ENCODE measurements at places on chromosomes 6 and 20.

GRCh38 chr6:121838842-121839241, 403.4 kb downstream of the GJA1 start:
- DNase-seq: peak; percentile 74

DNA sequence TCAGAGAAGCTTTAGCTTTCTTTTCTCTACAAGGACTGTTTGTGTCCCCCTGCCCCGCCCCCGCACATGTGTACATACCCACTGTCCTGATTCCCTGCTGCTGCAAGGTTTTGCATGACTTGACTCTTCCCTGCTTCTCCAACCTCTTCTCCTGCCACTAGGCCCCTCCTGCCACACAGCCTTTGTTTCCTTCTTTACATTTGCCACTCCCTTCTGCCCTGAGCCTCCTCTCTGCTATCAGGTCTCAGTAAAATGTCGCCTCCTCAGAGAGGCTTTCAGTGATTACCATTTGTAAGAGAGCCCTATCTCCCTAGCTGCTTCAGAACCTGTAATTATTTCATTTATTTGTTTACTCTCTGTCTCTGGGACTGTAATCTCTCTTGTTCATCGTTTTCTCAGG, 56.4 kb upstream of the VSTM2L start:
- no peak for DNase-seq

- DNase-seq: no peak
These were observed 643.2 kb upstream of the NOX3 start for GRCh38 chr6:156098839-156099238.

GRCh38 chr6:161268531-161269210, 5.2 kb downstream of the AGPAT4 start:
- no peak for DNase-seq

- no peak for DNase-seq
These were observed 840 bp downstream of the DEFB132 start for GRCh38 chr20:258269-258858.

DNA sequence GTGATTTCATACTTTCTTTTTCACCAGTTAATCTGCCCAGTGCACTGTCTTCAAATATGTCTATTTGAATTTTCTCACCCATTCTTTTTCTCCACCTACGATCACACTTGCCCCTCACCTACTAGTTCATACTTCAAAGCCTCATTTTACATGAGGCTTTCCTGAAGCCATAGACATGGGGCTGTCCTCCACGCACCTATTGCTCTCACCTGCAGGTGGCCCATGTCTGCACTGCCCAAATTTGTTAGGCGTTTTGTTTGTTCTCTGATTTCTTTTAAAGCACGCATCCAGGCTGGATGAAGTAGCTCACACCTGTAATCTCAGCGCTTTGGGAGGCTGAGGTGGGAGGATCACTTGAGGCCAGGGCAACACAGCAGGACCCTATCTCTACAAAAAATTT, 106.8 kb upstream of the RIPOR2 start:
- DNase-seq: no peak

DNA sequence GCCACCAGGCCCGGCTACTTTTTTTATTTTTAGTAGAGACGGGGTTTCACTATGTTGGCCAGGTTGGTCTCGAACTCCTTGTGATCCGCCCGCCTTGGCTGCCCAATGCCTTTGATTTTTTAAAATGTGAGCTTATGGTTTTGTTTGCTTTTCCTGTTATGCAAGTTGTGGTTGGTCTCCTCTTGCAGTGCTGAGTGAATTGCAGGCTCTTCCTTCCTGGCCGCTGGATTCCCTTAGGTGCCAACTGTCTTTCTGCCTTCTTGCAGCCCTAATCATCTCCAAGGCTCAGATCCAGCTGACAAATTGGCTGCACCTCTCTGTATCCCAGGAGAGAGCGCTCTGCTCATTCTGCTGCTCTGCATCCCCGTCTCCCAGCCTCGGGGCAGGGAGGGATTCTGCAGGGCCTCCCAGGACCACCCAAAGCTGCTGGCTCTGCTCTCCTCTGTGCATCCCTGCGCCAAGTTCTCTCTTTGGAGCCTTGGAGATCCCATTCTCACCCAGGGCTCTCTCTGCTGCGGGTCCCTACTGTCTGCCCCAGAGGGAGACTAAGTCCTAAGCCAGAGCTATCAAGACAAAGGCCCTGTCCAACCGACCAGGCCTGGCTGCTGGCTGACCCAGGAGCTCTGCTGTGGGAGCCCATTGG, 14.1 kb upstream of the EMILIN3 start:
- no peak for DNase-seq

GRCh38 chr6:3455147-3455568, 1.7 kb downstream of the SLC22A23 start:
- DNase-seq: no peak

- DNase-seq: peak; percentile 59
These were observed 19.5 kb downstream of the SYTL3 start for GRCh38 chr6:158669145-158670035.

DNA sequence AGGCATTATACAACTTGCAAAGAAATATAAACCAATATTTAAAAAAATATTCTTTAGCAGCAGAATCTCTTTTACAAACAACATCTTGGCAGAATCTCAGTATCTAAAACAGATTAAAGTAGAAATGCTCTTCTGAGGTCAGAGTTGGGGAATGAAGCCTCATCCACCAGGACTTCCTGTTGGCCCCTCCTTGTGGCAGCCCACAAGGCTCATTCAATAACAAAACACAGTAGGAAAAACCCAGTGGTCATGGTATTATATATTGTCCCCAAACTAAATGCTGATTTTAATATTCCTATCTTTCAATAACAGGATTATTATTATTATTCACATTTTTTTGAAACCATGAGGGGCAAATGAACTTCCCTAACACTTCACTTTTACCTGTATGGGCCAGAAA, 368.6 kb downstream of the BTBD9 start:
- peak; percentile 65 for DNase-seq

- no peak for DNase-seq
These were observed 25.1 kb upstream of the TRIM27 start for GRCh38 chr6:28948782-28949486.

GRCh38 chr6:158836625-158837311, 17.6 kb upstream of the EZR start:
- no peak for DNase-seq

DNA sequence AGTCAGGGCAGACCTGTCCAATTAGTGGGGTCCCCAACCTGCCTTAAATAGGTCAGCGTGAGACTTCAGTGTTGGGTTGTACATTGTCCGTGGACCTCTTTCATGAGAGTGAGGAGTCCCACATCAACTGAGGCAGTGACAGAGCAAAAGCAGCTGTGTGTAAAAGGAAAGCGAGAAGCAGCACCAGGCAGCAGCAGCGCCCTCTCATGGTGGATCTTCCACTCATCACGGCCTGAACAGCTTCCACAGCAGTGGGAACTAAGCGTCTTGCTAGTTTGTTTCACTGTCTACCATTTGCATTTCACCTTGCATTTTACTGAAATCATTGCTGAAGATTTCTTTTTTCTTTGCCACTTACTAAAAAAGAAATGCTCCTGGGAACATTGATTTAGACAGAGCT, 333.8 kb downstream of the PKHD1 start:
- no peak for DNase-seq

DNA sequence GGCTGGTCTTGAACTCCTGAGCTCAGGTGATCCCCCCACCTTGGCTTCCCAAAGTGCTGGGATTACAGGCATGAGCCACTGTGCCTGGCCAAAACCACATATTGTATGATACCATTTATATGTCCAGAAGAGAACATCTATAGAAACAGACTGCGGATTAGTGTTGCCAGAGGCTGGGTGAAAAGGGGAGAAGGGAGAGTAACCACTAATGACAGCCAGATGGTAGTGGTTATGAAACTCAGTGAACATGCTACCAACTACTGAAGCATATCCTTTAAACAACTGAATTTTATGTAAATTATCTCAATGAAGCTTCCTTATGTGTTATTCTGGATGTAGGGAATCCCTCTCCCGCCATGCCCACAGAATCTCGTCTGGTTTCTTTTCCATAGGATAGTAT, 15.7 kb downstream of the SLC23A2 start:
- peak; percentile 40 for DNase-seq

DNA sequence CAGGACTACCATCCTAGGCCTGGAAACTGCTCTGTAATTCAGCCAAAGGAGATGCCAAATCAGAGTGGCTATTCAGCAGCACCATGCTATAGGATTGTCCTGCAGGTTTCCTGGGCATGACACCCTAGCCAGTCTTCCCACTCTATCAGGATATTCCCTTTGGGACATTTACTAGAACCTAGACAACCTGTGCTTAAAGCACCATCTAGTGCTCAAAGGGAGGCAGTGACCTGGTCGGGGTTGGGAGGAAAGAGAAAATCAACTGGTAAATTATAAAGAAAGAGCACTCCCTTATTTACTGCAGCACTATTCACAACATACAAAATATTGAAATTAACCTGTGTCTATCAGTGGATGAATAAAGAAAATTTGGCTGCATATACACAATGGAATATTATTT, 67.2 kb upstream of the SMLR1 start:
- peak; percentile 56 for DNase-seq

- DNase-seq: no peak
These were observed 39.1 kb downstream of the KCNQ2 start for GRCh38 chr20:63433351-63433750.

DNA sequence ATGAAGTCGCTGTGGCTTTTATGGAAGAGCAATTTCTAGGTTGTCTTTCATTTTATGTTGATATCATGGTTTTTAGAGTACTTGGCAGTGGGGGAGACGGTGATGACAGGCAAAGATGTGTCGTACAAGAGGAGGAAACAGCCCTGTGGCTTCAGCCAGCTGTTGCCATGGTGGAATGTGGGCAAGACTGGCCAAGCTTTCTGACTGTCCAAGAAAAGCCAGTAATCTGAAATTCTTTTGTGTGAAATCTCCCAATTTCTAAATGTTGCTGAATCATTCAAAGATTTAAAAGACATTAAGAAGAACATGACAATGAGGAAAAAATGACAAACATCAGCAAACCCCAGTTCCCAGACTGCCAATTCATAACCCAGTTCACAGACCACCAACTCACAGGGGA, 23.1 kb downstream of the PFDN4 start:
- DNase-seq: no peak

GRCh38 chr6:24100770-24101155, 25.3 kb upstream of the NRSN1 start:
- no peak for DNase-seq

- peak; percentile 92 for DNase-seq
These were observed 32.7 kb upstream of the MAP7 start for GRCh38 chr6:136582711-136583471.
